Activated CD4-positive, alpha-beta memory T cell treated with anti-CD3 and anti-CD28 coated beads, Interleukin-2, amount 10 ng/mL, durations not matched to agents 7 days and 5 days (primary cell): ENCODE measurements at places on chromosomes 7 and 10. TPM values are rescaled to one million over a fixed set of nuclear protein-coding genes. Genes with fewer than 3 reads are reported as not detected.
A peak's percentile ranks its signal among the peaks of the same experiment; 100 is the strongest.

DNA sequence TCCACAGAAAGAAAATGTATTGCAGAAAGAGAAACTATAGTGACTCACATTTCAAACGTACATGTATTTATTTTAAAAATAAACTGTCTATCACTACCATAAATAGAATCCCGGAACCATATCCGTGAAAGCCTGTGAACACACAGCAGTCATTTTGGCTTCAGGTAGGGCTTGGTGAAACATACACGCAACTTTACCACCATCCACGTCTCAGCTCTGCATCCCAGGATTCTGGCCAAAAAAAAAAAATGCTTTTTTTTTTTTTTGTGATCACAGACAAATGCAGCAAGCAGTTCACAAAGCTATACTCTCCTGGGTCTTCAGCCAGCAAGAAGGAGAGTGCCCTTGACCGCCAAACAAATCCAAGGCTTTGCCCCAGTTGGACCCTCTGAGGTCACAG is 56.8 kb upstream of the OCM2 start:
- no peaks in the 10 kb centered on the region for H3K27me3 ChIP-seq
- no peak overlapping the region for H3K4me3 ChIP-seq
- peaks cover 9% of the 10 kb centered on the region for H3K4me1 ChIP-seq
- no peak overlapping the region for H3K27ac ChIP-seq

DNA sequence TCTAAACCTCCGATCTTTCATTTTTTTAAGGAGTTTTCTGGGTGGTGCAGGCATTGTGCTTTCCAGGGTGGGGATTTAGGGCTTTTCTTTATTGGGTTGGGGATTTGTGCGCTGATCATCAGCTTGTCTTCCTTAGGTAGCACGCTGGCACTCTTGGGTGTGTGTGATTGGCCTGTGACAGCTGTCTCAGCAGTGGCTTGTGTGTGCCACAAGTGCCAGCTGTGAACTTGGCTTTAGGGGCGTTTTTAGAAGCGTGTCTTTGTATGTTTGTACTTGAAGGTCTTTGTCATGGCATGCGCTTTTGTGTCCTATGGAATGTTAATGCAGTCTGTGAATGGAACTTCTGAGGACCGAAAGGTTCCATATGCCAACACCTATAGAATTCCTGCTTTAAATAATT is 788 bp downstream of the AKAP9 start:
- H3K4me3 ChIP-seq, result peak overlapping the region; percentile 89
- peak overlapping the region; percentile 91 for H3K27ac ChIP-seq
- H3K4me1 ChIP-seq, result peaks cover 35% of the 10 kb centered on the region
- H3K36me3 ChIP-seq, result peaks cover 7% of the 10 kb centered on the region

DNA sequence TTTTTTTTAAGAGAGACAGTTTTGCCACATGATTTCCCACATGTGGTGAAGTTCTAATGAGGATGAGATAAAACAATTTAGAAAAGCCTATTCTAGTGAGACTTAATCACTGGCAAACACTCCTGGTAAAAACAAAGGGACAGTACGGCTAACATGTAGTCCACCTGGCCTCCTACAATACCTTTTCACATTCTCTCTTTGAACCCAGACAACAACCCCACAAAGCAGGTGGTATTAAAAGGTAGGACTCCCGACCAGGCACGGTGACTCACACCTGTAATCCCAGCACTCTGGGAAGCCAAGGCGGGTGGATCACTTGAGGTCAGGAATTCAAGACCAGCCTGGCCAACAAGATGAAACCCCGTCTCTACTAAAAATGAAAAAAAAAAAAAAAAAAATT is 12.4 kb downstream of the PARD3 start:
- no peak overlapping the region for H3K4me3 ChIP-seq
- H3K4me1 ChIP-seq, result no peaks in the 10 kb centered on the region
- H3K27ac ChIP-seq, result no peak overlapping the region
- H3K27me3 ChIP-seq, result peaks cover 1% of the 10 kb centered on the region
- H3K36me3 ChIP-seq, result no peaks in the 10 kb centered on the region

DNA sequence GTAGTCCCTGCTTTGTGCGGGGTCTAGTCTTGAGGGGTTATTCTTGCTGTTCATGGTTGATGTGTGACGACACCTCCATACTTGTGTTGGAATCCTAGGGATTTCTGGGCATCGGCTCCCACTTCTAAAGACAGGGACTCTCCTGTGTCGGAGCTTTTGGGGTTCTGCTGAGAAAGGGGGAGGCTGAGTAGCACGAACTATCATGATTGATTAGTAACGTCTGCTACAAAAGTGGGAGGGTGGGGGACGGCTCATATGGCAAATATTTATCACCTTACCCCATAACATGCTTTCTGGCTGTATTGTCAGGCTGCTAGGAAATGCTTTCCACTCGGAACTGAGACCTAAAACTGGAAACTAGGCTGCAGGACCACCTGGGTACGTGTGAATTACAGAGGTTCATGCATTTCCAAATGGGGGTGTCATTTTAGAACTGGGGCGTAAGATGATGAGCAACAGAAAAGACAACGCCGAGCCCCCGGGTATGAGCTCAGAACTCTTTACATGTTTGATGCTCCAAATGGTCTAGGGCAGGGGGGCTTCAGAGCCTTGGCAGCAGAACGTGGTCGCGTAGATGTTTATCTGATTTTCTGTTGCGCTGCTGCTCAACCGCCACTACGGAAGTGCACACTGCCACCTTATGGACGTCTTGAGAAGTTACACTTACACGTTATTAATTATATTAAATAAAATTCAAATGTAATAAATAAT is 15.1 kb upstream of the NME8 start:
- H3K27me3 ChIP-seq, result peaks cover 17% of the 10 kb centered on the region
- H3K36me3 ChIP-seq, result no peaks in the 10 kb centered on the region
- H3K4me3 ChIP-seq, result peak overlapping the region; percentile 39

DNA sequence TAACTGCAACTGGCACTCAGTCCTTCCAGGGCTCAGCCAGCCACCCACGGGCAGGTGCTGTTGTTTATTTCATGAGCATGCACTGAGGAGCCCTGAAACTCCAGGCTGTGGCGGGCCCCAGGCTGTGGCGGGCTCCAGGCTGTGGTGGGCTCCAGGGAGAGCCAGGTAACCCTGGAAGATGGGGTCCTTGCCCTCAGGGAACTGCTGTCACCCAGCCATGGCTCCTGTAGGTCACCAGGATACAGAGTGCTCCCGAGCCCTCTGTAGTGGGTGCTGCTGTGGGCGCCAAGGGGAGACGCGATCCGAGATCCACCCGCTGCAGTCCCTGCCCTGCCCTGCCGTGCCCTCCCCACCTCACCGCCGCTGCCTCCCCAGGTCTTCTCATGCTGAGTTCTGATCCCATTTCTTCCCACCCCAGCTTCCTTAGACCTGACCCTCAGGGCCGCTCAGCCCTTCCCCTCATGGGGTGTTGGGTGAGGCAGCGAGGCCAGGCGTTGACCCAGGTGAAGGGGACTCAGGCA is 29.6 kb downstream of the LRRC27 start:
- H3K4me3 ChIP-seq, result no peak overlapping the region
- no peaks in the 10 kb centered on the region for H3K27me3 ChIP-seq
- no peaks in the 10 kb centered on the region for H3K4me1 ChIP-seq

- H3K36me3 ChIP-seq, result peaks cover 22% of the 10 kb centered on the region
- peak overlapping the region; percentile 47 for H3K4me3 ChIP-seq
- H3K4me1 ChIP-seq, result peaks cover 57% of the 10 kb centered on the region
- peak; percentile 39 for DNase-seq
- H3K27me3 ChIP-seq, result no peaks in the 10 kb centered on the region
- H3K27ac ChIP-seq, result peak overlapping the region; percentile 91
Measured at GRCh38 chr10:88271761-88272543, 311.2 kb downstream of the RNLS start.

DNA sequence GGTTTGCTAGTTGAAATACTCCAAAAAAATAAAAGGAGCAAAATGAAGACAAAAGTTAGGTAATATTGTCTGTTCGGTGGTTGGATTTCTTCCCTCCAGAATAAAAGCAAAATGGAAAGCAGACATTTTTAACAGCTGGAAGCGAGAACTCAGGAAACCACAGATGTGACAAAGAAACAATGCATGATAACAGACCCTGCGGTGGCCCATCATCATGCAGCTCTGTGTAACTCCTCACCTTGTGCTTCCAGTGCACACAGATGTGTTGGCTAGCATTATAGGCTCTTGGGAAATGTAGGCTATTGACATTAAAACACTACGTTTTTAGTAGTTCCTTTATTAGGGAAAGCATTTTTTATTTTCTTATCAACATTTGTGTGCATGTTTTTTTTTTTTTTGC is 53.9 kb upstream of the ARL4A start:
- H3K27ac ChIP-seq, result no peak overlapping the region
- no peaks in the 10 kb centered on the region for H3K36me3 ChIP-seq
- no peaks in the 10 kb centered on the region for H3K27me3 ChIP-seq
- H3K4me3 ChIP-seq, result no peak overlapping the region
- peaks cover 27% of the 10 kb centered on the region for H3K4me1 ChIP-seq

- no peaks in the 10 kb centered on the region for H3K4me1 ChIP-seq
- no peak overlapping the region for H3K27ac ChIP-seq
- H3K36me3 ChIP-seq, result no peaks in the 10 kb centered on the region
- no peaks in the 10 kb centered on the region for H3K27me3 ChIP-seq
- DNase-seq, result no peak
Measured at GRCh38 chr7:152527610-152528032, 91.8 kb upstream of the KMT2C start.

DNA sequence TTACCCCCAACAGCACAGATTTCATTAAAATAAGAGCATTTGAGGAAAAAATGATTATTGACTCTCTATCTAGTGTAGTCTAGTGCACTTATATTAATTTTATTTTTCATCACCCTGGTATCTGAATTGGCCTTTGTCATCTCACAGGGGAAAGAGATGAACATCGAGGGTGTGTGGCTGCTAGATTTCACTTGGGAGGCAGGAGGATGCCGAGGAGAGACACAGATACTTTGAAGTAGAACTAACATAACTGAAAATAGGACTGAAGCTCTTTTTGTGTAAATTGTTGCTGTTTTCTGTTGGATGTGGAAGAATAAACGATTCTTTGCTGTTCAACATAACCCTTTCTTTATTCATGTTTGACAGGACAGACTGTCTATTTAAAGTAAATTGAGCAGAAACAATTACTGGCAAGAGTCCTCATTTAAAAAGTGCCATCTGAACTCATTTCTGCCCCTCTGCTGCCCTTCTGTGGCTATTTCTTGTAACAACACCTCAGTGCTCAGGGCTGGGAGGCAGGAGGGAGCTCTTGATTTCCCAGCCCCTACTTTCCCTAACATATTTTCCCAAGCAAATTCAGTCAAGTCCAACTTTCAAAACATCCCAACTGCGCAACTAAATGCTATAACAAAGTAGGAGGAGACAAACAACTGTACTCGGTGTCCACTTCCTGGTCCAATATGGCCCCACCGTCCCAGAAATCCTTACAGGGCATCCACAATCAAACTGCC is 15.6 kb downstream of the LYZL1 start:
- H3K4me1 ChIP-seq, result no peaks in the 10 kb centered on the region
- no peak overlapping the region for H3K4me3 ChIP-seq
- H3K27ac ChIP-seq, result no peak overlapping the region
- DNase-seq, result peak; percentile 29
- H3K36me3 ChIP-seq, result no peaks in the 10 kb centered on the region

DNA sequence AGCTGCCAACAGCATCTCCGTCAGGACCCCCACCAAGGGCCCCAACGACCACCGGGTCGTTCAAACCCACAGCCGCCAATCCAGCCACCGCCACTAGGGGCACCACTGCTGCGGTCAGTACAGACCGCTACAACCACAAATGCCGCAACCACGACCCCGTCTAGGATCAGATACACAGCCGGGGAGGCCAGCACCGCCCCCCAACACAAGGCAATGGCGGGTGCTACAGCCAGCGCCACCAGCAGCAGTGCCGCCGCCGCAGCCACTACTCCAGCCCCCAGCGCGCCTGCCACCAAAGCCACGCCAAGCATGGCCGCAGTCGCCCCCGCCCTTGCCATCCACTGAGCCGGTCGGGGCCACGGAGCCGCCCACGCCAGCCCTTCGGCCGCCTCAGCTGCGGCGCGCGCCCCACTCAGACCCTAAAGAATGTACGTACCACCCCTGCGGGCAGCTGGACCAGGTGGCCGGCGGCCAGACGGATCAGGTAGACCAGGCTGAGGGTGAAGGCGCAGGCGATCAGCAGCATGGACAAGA is 473 bp downstream of the CYP51A1 start:
- H3K4me3 ChIP-seq, result peak overlapping the region; percentile 90
- peak overlapping the region; percentile 95 for H3K27ac ChIP-seq
- H3K36me3 ChIP-seq, result peaks cover 43% of the 10 kb centered on the region
- peaks cover 1% of the 10 kb centered on the region for H3K27me3 ChIP-seq
- H3K4me1 ChIP-seq, result peaks cover 41% of the 10 kb centered on the region

Gene CYP3A5
- not detected for total RNA-seq

Gene HOXA2
- total RNA-seq, result not detected

Gene SPDYE1
- total RNA-seq, result not detected

Gene EPHB6
- total RNA-seq, result 7.0 TPM

Gene RELN
- total RNA-seq, result not detected

Gene EN2
- total RNA-seq, result not detected
